ENCODE measurements at places on chromosomes 1 and 21.

DNA sequence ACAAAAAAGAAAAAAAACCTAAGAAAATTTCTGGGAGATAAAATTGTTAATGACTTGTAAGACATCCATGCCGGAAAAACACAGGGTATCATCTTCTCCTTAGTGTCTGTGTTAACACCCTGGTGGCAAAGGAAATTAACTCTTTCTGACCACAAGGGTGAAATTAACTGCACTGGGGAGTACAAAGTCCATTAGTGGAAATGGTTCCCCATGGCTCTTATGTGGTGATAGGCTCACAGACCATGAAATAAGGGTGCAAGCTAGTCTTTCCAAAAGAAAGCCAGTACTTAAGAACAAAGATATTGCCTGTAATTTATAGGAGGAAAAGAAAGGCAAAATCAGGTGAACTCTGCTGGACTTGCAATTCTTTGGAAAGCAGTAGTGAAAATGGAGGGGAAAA is 185.4 kb downstream of the LRRIQ3 start:
- no peak for DNase-seq

- DNase-seq = no peak
Measured at GRCh38 chr1:15430787-15431570, 7.3 kb upstream of the CTRC start.

- no peak for DNase-seq
Measured at GRCh38 chr1:10361515-10361914, 37.3 kb upstream of the PGD start.

DNA sequence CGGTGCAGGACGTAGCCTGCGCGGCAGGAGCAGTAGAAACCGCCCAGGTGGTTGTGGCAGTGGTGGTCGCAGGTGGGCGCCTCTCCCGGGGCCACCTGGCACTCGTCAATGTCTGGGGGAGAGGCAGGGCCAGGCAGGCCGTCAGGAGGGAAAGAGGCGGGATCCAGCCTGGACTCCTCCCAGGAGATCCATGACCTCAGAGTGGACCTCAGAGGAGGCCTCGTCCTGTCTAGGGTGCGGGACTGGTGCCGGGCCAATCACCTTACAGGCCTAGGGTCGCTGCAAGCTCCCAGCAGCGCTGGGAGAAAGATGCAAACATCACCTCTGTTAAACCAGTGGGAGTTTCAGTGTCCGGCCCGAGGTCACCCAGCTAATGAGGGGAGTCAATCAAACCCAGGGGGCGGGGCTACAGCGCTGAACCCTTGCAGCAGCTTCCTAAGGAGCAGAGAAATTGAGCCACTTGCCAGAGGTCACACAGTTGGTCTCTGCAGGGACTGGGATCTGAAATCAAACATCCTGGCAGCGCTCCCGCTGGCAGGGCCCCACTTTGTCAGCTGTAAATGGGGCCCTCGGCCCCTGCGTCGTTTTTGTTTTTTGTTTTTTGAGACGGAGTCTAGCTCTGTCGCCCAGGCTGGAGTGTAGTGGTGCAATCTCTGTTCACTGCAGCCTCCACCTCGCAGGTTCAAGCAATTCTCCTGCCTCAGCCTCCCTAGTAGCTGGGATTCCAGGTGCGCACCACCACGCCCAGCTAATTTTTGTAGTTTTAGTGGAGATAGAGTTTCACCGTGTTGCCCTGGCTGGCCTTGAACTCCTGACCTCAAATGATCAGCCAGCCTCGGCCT is 1.4 kb downstream of the MASP2 start:
- no peak for DNase-seq

DNA sequence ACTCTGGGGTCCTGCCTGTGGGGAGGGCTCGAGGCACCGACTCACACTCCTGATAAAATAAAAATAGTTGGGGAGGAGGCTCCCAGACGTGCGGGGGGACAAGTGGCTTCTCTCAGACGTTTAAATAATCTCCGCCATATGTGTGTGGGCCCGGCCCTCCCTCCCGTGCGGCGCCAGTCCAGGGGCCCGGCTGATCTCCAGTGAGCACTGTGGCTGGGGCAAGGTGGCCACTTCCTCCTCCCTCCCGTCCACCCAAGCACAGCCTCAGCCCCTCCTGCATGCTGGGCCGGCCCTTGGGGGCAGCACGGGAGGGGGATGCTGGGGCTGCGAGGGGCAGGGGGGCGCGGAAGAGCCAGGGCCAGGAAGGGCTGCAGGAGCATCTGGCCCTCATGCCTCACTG is 4.0 kb upstream of the PLCH2 start:
- DNase-seq = peak; percentile 66

DNA sequence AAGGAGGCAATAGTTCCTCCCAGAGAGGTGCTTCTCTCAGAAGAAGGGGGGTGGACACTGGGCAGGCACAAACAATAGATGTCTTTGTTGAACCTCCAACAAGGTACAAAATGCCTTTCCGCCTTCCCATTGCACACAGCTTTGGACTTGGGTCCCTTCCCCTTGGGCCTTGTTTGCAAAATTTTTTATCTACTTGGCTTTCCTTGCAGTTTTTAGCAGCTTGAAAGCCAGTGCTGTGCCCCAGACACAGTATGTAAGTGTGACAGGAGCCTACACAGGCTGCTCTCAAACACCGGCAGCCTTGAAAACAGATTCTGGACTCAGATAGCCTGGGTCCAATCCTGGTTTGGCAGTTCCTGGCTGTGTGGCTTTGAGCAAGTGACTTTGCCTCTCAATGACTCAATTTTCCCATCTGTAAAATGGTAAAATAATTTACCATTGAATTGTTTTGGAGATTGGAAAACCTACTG is 43.0 kb downstream of the ELAPOR1 start:
- no peak for DNase-seq

GRCh38 chr21:43834146-43834905 is 30.7 kb upstream of the AGPAT3 start:
- DNase-seq = no peak

DNA sequence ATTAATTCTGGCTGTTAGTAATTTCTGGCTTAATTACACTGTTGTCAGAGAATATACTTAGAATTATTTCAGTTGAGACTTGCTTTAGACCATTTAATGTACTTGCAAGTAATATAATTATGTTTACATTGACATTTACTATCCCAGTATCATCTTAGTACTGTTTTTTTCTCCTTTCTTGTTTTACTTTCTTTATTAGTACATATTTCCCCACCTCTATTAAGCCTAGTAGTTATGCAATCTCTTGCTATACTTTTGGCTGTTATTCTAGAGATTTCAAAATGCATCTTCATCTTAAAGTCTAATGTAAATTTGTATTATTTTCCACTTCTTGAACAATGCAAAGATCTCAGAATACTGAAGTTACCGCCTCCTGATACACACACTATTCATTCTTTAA is 24.4 kb downstream of the BRWD1 start:
- DNase-seq = no peak

All from NCI-H524 treated with DMSO at 0.1 percent for 48 hours (cell line).